Kasumi-1 (cell line): ENCODE measurements at places on chromosomes 4 and X.
A peak's percentile ranks its signal among the peaks of the same experiment; 100 is the strongest.

- peak; percentile 52 for DNase-seq
Measured at GRCh38 chrX:26851981-26852380, 611.2 kb downstream of the PPP4R3C start.

DNA sequence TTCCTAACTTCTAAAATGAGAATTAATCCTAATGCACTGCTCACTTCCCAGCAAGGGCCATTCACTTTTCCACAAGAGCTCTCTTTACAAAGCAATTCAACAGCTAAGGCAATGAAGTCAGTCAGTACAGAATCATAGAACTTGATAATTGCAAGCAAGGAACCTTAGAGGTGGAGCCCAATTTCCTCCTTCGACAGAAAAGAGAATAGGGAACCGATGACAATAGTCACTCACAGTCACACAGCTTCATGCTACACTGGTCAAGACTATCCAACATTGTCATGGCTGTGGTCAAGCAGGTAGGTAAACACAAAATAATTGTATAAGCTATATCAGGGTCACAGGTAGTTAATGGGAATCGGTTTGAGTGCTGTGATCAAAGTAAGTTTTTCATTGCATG is 90.0 kb downstream of the ELOVL6 start:
- DNase-seq = no peak

GRCh38 chr4:16157609-16158503 is 68.4 kb downstream of the TAPT1 start:
- no peak for DNase-seq

DNA sequence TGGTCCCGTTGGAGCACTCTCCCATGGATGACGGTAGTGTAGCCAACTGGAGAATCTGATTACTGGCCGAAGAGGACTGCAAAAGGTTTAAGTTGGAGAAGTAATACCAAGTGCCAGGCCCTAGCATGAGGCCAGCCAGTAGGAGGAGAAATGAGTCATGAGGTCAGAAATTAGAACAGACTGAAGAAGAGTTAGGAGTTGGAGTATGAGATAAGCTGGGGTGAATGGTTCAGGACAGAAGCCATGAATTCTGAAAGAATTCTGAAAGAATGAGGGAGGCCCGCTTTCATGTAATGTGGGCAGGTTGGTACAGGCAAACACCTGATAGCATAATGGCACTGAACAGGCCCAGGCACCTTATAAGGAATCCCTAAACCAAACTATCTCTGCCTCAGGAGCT is 18.4 kb upstream of the STK26 start:
- DNase-seq = peak; percentile 29

DNA sequence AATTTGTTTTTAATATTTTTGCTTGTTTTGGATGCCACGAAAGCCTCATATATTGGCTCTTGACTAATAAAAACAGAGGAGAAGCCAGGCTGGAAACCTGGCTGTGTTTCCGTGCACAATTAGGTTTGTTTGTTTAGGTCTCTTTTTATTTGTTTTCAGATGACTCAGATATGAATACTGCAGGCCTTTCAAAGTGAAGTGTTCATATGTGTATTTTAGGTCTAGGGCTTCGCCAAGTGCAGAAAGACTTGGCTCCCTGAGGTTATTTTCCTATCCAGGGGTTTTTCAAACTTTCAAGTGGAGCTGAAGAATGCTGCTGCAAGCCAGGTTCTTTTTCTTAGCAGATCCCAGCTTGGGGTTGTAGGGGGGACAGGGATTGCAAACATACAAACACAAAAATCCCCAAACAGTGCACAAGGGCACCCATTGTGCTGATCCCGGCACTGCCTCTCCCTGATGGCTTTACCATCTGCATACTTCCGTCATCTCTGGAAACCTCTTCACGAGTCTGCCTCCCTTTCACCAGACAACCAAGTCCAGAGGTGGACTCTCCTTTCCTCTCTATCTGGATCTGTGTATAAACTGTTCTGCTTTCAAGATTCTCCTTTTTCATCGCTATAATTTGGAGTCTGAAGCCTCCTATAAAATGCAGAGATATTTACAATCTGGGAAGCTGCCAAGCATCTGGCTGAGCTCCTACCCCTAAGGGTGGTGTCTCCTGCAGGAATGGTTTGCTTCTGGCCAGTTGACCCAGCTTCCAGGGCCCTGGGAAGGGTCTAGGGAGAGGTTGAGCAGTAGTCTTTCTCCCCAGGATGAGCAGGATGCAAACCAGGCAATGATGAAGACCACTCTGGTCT is 108.6 kb downstream of the SMIM20 start:
- DNase-seq = no peak

- DNase-seq = no peak
Measured at GRCh38 chr4:72791054-72791453, 222.0 kb upstream of the ADAMTS3 start.

DNA sequence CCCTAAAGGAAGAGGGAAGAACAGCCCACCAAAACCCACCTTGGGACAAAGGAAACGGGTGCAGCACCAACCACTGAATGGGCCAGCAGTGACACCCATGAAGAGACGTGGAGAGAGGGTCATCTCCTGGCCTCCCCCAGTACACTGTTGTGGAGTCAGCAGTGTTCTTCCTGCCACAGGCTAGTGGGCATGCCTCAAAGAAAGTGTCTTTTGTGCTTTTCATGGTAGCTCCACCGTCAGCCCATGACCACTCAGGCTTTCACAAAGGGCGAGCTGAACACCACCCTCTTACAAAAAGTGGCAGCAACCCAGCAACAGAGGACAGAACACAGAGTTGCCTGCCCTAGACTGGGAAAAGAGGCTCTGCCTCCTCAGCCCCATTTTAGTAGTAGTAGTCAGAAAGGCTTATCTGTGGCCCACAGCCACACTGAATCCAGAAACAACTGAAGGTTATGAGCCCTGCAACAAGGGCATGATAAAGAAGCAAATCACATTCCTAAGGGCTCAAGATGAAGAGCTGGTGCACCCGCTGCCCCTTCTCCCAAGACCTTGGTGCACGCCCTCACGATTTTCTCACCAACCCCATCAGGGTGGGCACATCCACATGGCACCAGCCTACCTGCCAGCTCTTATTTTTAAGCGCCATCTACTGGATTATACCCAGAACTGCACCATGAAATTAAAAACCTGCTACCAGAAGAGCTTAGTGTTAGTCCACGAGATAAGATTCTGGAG is 53.1 kb downstream of the RAB28 start:
- no peak for DNase-seq

GRCh38 chr4:100898844-100899243 is 381.0 kb upstream of the EMCN start:
- DNase-seq = no peak

GRCh38 chr4:67694662-67695061 is 6.3 kb downstream of the UBA6 start:
- DNase-seq = no peak

DNA sequence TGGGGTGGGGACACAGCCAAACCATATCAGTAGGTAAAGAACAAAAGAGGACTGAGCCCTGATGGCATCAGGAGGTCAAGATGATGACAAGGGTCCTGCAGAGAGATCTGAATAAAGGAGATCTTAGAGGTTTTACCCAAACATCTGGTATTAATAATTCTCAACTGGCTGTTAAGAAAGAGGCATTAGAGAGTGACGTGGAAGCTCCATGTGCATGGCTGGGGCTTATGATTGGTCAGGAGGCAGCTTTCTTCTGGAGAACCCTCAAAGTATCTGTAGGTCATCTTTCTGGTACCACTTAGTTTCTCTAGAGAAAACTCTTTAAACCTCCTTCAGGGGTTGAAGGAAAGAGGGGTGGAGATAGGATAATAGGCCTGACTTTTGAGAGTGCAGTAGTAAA is 18.7 kb downstream of the MGST2 start:
- no peak for DNase-seq

- DNase-seq = no peak
Measured at GRCh38 chrX:153873282-153874084, 12.5 kb downstream of the L1CAM start.

DNA sequence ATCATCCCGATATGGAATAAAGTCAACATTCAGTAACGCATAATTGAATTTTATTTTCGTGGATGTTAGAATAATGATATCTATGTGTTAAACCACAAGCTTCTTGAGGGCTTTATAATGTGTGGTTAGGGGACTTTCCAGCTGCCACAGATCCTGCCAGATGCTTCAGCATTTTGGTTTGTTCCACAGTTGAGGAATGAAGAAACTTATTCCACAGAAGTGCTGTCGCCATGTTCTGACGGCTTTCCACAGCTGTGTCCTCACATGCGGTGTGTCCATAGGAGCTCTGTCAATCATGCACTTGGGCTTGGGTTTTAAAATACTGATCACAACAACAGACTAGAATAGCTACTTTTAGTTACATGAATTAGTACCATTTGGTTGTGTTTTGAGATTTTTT is 411.9 kb downstream of the TRIML1 start:
- no peak for DNase-seq

DNA sequence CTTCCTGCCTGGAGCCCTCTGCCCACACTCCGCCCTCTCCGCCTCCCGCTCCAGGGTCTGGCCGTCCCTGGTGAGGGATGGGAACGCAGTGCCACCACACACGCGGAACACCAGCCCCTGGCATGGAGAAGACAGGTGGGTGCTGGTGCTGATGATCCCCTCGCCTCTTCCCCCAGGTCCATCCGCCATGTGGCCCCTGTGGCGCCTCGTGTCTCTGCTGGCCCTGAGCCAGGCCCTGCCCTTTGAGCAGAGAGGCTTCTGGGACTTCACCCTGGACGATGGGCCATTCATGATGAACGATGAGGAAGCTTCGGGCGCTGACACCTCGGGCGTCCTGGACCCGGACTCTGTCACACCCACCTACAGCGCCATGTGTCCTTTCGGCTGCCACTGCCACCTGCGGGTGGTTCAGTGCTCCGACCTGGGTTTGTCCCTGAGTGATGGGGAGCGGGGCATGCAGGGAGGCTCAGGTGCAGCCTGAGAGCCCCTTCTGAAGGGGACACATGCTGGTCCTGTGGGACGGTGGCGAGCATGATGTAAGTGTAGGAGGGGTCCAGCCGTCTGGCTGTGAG is 9.8 kb downstream of the BGN start:
- DNase-seq = no peak

DNA sequence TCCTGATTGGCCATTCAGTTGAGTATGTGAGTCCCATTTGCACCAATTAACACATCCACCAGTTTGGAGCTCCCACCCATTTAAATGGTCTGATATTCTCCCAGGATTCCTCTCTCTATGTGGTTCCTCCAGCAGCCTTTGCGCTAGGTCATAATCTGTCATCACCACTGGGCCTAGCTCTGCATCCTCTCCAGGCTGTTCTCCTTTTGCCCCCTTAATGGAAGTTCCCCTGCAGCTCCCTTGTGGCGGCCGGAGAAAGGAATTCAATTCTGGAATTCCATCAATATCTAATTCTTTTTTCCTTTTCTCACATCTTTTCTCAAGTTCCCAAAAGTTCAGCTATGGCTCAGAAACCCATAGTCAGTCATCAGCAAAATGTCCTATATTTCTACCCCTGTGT is 2184.4 kb upstream of the AGA start:
- DNase-seq = peak; percentile 20

DNA sequence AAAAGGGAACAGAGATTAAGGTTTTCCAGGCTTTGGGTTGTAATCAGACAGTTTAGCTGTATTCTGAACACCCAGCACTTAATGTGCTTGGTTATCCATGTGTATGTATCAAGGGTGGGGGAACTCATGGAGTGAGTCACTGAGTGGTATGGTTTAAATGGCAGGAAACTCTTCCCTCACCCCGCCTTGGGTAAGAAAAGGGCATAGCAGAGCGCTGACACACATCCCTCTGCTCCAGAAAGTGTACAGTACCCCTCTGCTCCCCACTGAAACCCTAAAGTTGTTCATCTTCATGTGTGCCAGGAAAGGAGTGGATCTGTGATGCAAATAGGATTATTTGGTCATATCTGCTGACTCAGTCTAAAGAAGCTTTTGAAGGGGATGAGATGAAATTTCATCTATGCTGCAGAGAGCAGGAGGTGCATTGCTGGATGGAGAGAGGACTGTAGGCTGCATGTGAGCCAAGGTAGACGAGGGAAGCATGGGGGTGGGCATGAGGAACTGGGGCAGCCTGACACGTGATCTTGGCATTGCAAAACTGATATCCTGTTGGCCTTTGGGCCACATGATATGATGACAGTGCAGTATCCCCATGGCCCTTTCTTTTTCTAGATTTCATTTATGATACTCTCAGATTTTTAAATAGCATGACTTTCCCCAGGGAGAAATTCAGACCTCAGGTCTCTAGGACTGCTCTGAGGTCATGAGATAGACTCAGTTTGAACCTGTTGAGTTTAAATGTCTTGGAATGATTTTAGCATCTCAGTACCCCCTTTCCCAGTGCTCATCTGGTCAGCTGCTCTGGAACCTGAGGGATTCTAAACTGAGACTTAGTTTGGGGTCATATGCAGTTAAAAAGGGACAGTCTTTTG is 84.8 kb downstream of the TMEM164 start:
- no peak for DNase-seq

DNA sequence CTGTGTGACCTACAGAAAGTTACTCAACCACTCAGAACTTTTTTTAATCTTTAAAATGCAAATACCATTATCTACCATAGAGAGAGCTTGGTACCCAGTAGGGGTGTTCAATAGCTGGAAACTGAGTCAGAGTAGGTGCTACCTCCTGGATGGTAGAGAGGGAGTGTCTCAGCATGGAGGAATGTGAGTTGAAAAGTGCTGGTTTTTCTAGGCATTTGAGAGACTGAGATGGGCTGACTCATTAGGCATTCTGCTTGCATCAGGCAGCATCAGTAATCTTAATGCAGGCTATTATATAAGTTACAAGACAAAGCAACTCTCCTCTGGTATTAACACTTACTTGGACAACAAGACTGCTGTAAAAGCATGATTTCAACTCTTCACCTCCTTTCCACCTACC is 70.9 kb upstream of the ARHGEF9 start:
- no peak for DNase-seq

- peak; percentile 50 for DNase-seq
Measured at GRCh38 chr4:147786031-147786430, 54.1 kb downstream of the ARHGAP10 start.

- DNase-seq = no peak
Measured at GRCh38 chr4:1194010-1194900, 21.9 kb upstream of the SPON2 start.

GRCh38 chrX:108216919-108217571 is 125.5 kb downstream of the ATG4A start:
- DNase-seq = no peak

- DNase-seq = no peak
Measured at GRCh38 chrX:2696698-2697215, 5.7 kb downstream of the CD99 start.
